ENCODE measurements at places on chromosomes 7 and 10.

DNA sequence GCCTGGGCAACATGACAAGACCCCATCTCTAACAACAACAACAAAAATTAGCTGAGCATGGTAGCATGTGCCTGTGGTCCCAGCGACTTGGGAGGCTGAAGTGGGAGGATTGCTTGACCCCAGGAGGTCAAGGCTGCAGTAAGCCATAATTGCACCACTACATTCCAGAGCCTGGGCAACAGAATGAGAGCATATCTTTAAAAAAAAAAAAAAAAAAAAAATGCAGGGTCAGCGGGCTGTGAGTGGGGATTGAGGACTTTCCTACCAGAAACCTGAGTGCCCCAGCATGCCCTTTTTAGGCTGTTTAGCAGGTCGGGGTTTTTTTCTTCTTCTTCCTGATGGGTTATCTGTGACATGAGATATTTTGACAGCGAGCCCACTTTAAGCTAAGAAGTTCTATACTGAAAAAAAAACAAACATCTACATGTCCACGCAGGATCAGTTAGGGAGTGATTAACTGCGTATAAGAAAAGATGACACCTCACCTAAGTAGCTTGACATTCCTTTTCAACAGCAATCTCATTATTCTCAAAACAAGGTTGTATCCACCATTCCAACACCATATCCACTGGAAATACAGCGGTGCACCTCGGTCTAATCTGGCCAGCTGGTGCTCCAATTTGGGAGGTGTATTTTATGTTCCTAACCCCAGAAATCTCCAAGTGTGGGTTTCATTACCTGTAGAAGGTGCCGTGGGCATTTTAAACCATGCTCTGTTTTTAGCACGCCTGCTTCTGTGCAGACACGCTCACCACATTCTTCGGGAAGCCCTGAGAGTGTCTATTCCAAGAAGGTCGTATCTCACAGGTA, 13.8 kb upstream of the RFC2 start:
- DNase-seq, result no peak

GRCh38 chr10:48958598-48959190, 19.1 kb upstream of the LRRC18 start:
- no peak for DNase-seq

GRCh38 chr10:100043344-100043743, 33.6 kb upstream of the DNMBP start:
- DNase-seq, result no peak

DNA sequence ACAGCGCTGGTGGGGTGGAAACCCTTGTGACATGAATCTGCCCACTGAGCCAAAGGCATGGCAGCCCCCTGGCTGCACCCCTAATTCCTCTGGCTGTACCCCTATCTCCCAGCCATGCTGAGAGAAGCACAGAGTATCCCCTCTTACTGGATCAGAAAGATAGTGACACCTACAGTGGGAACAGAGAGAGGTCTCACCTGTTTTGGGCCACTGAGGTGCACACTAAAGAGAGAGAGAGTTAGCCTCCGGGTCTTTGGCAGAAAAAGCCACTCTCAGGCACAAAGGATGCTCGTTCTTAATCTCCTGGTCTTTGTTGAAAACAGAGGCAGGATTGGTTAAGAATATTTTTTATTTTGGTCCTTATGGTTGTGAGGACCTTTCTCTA, 11.3 kb downstream of the TSPAN14 start:
- DNase-seq, result no peak

- no peak for DNase-seq
Measured at GRCh38 chr7:65233409-65234034, 140.1 kb upstream of the ZNF92 start.

DNA sequence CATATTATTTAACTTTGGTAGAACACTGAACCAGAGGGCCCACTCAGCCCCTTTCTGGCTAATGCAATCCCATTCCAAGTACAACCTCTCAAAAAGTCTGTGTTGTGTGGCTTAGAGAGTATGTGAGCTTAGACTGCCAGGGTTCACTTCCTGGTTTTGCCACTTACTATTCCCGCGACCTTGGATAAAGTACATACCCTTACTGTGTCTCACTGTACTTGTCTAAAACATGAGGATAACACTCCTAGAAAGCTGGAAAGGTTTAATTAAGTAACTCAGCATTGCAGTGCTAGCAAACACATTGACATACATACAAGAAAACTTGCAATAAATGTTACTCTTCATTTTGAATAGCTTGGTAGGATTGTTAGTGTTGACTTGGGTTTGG, 215.8 kb downstream of the CHCHD3 start:
- no peak for DNase-seq

DNA sequence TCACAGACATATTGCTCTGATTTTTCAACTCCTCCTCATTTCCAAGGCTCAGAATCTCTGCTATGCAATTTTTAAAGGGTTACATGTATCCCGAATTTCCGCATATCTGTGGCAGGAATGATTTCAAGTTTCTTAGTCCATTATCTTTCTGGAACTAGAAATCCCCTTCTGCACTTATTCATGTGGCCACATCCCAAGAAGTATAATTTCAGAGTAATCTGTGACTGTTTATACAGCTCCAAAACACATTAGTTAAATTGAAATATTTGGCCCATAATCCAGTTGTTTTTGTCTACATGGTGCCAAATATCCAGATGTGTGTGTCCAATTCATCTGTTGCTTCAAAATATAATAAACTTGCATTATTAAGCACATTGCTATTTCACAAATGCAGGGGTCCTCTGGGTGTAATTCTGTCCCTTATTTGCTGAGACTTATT, 271.2 kb downstream of the ARHGAP12 start:
- DNase-seq, result no peak

DNA sequence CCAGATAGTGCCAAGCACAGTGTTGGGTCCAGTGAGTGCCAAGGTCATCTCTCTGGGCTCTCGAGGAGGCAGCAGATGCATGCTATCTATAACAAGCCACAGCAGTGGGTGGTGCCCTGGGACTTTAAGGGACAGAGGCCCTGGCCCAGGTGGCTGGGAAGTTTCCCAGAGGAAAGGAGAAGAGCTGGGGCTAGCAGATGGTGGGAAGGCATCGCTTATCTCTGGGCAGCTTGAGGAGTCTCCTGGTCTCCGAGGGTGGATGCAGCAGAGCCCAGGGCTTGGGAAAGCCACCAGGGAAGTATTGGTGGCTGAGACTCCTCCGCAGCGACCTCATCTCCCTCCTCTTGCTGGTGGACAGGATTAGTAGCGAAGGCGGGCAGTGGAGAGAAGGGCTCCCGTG, 63.4 kb upstream of the LRRC4 start:
- DNase-seq, result no peak

GRCh38 chr7:148982654-148983199, 45.6 kb downstream of the PDIA4 start:
- DNase-seq, result peak; percentile 66

- no peak for DNase-seq
Measured at GRCh38 chr7:151542606-151543130, 23.0 kb upstream of the RHEB start.

DNA sequence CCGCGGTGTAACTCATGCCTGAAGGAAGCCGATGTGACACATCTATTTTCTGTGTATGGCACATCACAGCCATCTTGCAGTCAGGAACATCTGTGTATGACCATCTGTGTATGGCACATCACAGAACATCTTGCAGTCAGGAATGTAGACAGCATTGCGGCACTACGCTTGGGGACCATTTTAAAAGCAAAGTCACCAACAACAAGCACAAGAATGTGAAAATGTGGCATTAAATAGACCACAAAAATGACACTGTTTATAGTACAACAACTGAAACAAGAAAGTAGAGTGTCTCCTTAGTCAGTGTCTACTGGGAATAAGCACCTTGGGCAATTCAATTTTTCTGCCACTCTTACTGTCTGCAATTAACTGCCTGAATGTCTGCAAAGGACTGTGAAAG, 124.4 kb downstream of the HGF start:
- peak; percentile 17 for DNase-seq

DNA sequence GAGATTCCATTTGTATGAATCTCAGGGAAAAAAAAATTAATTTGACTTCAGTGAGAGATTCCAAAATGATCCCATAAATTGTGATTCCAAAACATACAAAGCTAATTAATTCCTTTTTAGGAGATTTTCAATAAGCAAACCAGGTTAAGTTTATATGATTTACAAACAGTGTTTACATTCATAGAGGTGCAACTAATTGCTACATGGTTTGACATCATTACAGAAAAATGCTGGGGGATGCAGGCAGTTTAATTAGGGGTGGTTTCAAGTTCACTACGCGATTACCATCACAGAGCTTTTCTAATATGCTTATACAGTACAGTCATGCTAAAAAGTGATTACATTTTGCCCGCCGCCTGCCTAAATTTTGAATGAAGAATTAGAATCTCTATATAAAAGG, 143.2 kb upstream of the MGMT start:
- no peak for DNase-seq

DNA sequence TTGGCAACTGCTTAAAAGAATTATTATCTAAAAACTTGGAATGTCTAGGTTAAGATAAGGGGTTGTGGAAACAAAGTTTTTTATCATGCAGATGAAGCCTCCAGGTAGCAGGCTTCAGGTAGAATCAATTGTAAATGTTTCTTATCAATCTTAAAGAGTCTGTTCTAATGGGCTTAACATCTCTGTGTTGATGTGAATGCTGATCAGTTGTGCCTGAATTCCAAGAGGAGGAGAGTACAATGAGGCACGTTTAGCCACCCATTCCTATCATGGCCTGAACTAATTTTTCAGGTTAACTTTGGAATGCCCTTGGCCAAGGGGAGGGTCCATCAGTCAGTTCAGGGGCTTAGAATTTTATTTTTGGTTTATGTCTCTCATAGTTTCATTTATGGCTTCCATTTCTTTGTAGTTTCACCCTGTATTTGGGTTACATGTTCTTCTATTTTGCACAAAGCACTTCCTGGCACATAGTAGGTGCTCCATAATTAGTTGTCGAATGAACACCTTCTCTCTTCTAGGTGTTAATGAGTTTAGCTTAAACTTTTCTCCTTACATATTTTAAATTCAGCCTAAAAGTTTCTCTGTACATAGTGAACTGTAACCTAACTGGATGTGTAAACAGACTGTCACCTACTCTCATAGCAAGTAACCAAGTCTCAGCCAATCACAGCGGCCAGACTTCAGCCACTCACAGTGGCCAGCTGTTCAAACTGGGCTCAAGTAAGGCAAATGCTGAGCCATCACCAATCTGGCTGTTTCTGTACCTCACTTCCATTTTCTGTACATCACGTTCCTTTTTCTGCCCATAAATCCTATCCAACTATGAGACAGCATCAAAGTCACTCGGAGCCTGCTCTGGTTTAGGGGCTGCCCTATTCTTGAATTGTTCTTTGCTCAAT, 34.7 kb downstream of the ALOX5 start:
- no peak for DNase-seq

GRCh38 chr7:155468785-155469148, 10.8 kb downstream of the EN2 start:
- no peak for DNase-seq

GRCh38 chr7:117012696-117013095, 59.4 kb downstream of the ST7 start:
- DNase-seq, result no peak

DNA sequence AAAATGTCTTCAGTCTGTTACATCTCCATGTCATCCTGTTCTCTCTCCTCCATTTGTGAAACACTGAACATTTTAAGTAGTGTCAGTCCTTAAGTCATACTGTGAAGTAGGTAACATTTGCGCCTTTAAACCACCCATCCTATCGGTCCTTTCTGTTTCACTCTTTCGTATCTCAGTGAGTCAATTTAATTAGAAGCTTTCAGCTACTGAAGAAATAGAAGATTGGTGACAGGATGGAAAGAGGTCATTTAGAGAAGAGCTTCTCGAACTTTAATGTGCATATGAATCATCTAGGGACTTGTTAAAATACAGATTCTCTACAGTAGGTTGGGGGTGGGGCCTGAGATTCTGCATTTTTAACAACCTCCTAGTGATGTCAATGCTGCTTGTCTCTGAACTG, 113.4 kb downstream of the SRI start:
- no peak for DNase-seq

DNA sequence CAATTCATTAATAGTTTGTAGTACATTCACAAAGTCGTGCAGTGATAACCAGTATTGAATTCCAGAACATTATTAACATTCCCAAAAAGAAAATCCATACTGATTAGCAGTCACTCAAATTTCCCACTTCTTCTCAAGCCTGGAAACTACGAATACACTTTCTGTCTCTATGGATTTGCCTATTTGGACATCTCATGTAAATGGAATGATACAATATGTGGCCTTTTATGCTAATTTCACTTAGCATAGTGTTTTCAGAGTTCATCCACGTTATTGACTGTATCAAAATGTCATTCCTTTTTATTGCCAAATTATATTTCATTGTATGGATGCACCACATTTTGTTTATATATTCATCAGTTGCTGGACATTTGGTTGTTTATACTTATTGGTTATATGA, 78.8 kb downstream of the STK31 start:
- DNase-seq, result no peak

GRCh38 chr7:105270117-105270516, 118.6 kb downstream of the SRPK2 start:
- no peak for DNase-seq

- DNase-seq, result peak; percentile 50
Measured at GRCh38 chr7:151689196-151689971, 169.7 kb upstream of the RHEB start.

- no peak for DNase-seq
Measured at GRCh38 chr7:24411226-24411625, 127.2 kb downstream of the NPY start.

DNA sequence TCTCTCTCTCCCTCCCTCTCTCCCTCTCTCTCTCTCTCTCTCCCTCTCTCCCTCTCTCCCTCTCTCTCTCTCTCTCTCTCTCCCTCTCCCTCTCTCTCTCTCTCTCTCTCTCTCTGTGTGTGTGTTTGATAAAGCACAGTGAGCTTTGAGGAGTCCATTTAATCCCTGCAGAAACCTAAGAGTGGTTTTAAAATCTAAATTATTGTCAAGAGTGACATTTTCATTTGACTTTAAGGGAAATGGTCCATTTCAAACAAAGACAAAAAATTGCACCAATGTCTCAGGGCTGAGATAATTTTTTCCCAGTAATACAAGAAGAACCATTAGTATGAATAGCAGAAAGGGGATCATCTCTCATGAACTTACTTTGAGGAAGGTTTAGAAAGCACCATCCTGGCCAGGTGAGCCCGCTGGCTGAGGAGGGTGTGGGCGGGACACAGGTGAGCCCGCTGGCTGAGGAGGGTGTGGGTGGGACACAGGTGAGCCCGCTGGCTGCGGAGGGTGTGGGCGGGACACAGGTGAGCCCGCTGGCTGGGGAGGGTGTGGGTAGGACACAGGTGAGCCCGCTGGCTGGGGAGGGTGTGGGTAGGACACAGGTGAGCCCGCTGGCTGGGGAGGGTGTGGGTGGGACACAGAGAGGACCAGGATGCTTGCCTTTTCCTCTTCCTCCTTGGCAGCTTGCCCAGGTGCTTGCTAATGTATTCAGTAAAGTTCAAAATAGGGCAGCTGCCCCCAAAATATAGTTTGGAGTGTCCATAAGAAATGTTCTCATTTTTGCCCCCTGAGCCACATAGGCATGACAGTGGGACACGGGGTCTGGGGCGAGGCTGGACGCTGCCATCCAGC, 125.0 kb downstream of the DNAJB6 start:
- DNase-seq, result no peak

- DNase-seq, result peak; percentile 58
Measured at GRCh38 chr7:28739826-28740225, 218.3 kb downstream of the TRIL start.

- peak; percentile 67 for DNase-seq
Measured at GRCh38 chr7:158364451-158364850, 223.2 kb downstream of the PTPRN2 start.

GRCh38 chr7:24842449-24843241, 85.4 kb upstream of the GSDME start:
- DNase-seq, result no peak

GRCh38 chr10:63585041-63585440, 63.8 kb downstream of the REEP3 start:
- no peak for DNase-seq

Data from brain (organoid and tissue), 16 donors.